ENCODE measurements at places on chromosomes 12 and 14. TPM values are rescaled to one million over a fixed set of nuclear protein-coding genes. Genes with fewer than 3 reads are reported as not detected.

DNA sequence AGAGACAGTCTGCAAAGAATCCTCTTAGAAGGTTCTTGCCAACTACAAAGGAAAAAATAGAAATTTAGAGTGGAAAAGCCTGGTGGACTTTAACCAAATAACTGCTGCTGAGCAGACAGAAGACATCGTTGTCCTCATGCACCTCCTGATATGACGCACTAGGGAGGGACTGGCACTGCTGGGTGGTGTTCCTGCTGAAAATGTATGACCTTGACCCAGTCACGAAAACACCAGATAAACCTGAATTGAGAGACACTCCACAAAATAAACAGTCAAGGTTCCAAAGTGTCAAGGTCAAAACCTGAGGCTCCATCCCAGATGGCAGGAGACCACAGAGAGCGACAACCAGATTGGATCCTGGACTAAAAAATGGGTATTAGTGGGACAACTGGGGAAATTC, 61.9 kb downstream of the CHGA start:
- H3K4me1 ChIP-seq = peaks cover 13% of the 10 kb centered on the region
- no peaks in the 10 kb centered on the region for H3K36me3 ChIP-seq
- no peak overlapping the region for H3K4me3 ChIP-seq
- H3K27me3 ChIP-seq = no peaks in the 10 kb centered on the region
- H3K27ac ChIP-seq = no peak overlapping the region

DNA sequence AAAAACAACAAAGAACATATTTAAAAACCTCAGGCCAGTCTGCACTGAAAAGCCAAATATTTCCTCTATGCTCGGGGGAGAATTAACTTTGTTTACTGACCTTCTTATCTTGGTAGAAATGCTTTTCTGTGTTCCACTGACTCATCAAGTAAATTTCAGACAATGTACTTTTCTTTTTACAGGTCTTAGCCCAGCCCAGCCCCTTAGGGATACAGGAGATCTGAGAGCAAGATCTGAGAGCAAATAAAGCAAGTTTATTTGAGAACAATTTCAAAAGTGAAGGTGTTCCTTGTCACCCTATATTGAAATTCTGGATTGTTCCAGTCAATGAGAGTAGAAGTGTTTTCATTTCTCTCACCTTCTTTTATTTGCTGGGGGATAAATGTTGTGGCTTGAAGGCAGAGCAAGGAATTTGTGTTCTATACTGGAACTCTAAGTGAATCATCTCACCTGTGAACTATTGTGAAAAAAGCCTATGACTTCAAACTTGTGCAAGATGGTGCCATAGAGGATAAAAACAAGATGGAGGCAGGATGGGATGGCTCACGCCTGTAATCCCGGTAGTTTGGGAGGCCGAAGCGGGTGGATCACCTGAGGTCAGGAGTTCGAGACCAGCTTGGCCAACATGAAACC, 7.9 kb upstream of the GPRC5A start:
- no peak overlapping the region for H3K4me3 ChIP-seq
- H3K4me1 ChIP-seq = no peaks in the 10 kb centered on the region
- no peak for DNase-seq
- no peak overlapping the region for H3K27ac ChIP-seq

GRCh38 chr14:79605849-79606248, 605.5 kb downstream of the DIO2 start:
- no peak overlapping the region for H3K4me3 ChIP-seq
- no peak for DNase-seq
- no peaks in the 10 kb centered on the region for H3K27me3 ChIP-seq
- no peaks in the 10 kb centered on the region for H3K36me3 ChIP-seq

LALBA gene
- not detected for total RNA-seq

CEP170B gene
- 3.4 TPM for total RNA-seq
